ENCODE measurements at places on chromosomes 4 and X.

DNA sequence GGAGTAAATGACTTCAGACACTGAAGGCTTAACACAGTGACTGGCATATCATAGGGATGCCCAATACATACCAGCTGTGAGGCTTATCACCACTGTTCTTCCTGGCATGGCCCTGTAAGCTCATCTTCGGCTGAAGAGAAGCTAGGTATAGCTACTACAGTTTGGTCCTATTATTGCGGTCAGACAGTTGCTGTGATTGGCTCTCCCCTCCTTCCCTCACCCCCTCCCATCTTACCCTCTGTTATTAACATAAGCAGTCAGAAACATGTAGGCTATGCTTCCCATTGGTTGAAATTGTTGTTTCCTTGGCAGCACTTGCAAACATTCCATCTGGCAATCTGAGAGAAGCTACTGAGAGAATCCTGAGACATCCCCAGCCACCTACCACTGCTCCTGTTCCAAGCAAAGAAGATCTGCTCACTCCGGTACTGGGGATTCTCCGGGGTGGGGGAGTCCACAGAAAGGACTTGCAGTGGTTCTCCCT lies at the start of gene AKAP14:
AKAP14 (plus strand) TSS at position 51 of the 484 bp plus-strand sequence. CDS start 7,331 bp downstream, outside the sequence.
- DNase-seq: no peak

GRCh38 chr4:142815834-142816233 lies 30.3 kb downstream of the INPP4B start:
- no peak for DNase-seq

DNA sequence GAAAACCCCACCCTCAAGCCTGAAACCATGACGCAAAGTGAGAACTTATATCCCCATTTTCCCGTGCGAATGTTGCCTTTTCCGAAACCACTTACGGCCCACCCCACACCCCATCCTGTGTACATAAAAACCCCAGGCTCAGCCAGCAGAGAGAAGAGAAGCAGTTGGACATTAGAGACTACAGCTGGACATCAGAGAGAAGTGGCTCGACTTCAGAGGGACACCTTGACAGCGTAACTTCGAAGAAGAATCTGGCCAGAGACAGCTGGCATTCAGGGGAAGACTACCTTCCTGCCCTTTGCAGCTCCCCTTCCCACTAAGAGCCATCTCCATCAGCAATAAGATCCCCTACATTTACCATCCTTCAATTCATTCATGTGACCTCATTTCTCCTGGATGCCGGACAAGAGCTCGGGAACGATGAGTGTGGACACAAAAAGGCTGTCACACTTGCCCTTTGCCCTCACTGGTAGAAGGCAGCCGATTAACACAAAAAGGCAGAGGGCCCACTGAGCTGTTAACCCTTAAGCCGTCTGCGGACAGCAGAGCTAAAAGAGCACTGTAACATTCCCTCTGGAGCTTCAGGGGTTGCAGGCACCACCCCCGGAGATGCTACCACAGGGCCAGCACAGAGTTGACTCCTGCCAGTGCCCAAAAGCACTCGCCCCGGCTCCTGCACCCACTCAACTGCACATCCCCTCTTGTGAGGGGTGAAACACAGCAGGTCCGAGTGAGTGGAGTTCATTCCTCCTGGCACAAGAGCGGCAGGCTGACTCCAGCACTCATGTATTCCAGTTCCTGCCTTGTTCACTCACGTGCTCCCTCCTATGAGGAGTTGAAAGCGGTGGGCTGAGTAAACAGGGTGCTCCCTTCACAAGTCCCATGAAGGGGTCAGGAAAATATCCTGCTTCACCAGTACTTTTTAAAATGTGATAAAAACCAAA lies 7.5 kb downstream of the CHM start:
- no peak for DNase-seq

DNA sequence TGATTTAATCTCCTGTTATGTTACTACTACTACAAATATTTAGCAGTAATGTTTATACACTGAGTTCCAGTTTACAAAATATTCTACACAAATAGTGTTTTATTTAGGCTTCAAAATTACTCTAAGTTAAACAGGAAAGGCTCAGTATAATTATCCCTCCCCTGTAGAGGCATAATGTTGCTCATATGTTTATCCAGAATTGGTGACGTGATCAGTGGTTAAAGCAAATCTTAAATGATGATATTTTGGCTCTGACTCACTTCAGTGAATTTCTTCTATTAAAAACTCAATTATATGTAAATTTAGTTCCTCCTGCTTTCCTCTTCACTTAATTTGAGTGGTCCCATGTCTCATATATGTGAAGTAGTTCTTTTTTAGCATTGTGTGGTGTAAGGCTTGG lies 438.5 kb downstream of the ADGRL3 start:
- DNase-seq: no peak

- DNase-seq: no peak
Measured at GRCh38 chr4:6965329-6965728, 55.7 kb downstream of the TBC1D14 start.

DNA sequence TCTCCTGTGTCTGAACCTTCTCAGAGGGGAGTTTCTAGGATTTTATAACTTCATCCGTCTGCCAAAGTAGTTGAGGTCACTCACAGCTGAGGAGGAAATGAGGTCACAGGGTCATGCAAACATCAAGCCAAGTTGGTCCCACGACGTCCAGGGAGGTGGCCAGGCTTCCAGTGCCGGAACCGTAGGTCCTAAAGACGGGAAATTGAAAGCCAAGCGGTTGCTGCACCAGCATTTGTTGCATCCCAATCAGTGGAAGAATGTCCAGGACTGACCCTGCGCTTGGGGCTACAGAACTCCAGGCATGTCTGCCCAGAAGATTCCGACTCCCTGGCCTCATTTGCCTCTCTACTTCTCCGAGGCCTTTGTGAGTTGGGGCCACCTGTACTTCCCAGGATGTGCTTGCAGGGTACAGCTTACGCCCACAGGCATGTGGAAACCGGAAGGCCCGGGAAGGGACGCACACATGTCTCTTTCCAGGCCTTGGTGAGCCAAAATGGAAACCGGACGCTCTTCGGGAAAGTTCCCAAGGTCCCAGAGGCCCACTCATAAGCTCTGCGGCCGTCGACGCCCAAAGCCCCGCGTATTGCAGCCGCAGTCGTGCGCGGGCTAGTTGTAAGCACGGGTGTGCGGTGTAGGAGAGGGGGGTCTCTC lies 9.3 kb downstream of the PRDM8 start:
- no peak for DNase-seq

- peak; percentile 67 for DNase-seq
Measured at GRCh38 chr4:136864604-136865185, 667.6 kb downstream of the PCDH18 start.

GRCh38 chr4:156983366-156983765 lies 11.8 kb upstream of the PDGFC start:
- no peak for DNase-seq

GRCh38 chrX:49117581-49117980 lies 6.0 kb downstream of the GPKOW start:
- no peak for DNase-seq

GRCh38 chr4:37392521-37393255 lies 148.1 kb downstream of the NWD2 start:
- DNase-seq: peak; percentile 14

Measured in left renal pelvis (tissue), 4 donors.